ENCODE measurements at places on chromosomes 11 and 22. TPM values are rescaled to one million over a fixed set of nuclear protein-coding genes. Genes with fewer than 3 reads are reported as not detected.

Gene BARX2
- 0.23 TPM for total RNA-seq

Gene RPS25
- total RNA-seq, result 1,680 TPM

Gene NLRX1
- 8.8 TPM for total RNA-seq

Gene OR10A2
- not detected for total RNA-seq

Gene ZP1
- total RNA-seq, result not detected

Gene TRIM29
- not detected for total RNA-seq

Gene SCGB1A1
- total RNA-seq, result not detected

Gene LUZP2
- total RNA-seq, result not detected

DNA sequence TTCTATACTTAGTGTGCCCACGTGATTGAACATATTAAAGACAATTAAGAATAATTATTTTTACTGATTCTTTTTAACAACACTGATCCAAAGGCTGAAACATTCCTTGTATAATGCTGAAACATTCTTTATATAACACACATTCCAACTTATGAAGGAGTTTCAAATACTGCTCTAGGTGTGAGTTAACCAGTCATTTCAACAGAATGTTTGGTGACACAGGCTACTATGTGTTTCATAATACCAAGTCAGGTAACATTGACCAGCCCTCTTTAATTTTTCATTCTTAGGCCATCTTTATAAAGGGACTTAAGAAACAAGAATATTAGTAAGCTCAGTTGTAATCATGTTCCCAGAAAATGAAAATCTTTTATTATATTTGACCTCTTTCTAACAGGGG, 136.6 kb downstream of the ELP4 start:
- no peak for DNase-seq

GRCh38 chr11:60633645-60634044, 65.8 kb upstream of the MS4A8 start:
- DNase-seq, result peak; percentile 16

GRCh38 chr22:43846966-43847365, 15.3 kb downstream of the SULT4A1 start:
- no peak for DNase-seq

DNA sequence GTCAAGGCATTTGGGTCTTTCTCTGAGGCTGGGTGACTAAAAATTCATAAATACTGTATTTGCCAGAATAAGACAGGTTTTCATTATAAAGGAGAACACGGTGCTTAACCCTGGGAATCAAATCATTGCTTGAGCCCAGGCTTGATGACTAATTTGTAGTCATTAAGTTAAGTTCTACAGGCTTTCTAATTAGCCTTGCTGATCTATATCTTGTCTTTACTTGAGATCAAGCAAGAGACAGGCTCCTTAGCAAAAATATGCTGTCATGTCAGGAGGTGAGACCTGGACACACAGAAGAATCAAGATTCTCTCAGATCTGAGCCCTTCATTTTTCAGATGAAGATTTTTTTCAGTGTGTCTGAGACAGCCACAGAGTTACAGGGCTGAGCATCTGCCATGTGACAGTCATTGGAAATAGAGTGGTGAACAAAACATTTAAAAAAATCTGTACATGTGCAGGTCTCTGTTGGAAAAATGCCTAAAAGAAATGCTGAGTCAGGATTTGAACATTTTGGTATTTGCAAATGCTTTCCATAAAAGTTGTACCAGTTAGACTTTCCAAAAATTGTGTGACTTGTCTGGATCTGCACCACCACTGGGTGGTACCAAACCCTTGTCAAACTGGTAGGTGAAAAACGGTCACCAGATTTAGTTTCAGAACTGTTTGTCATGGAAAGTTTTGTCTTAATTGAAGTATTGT, 14.6 kb downstream of the ACAT1 start:
- peak; percentile 57 for DNase-seq

- no peak for DNase-seq
These were observed 131.3 kb downstream of the C11orf87 start for GRCh38 chr11:109553284-109553683.

GRCh38 chr11:95074792-95075563, 8.3 kb downstream of the SRSF8 start:
- DNase-seq, result no peak

- DNase-seq, result peak; percentile 71
These were observed 56.1 kb downstream of the IGLL5 start for GRCh38 chr22:22943521-22944267.

GRCh38 chr11:65110354-65110861, 1.3 kb upstream of the TM7SF2 start:
- DNase-seq, result peak; percentile 87

DNA sequence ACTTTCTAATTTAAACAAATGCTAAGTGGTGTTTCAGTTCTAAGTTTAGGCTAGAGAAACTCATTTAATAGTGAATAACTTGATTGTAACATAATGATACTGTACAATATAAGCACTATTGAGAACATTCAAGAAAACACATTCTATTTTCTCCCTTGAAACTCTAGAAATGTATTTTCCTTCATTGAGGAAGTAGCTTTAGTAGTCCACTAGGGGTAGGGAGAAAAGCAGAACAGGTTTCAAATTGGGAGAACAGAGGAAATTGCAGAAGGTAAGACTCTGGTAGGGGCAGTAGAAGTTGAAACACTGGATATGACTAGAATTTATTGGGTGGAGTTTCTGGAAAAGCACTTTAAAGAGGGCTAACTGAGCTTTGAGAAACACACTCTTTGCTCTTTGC, 31.6 kb upstream of the MPPED2 start:
- no peak for DNase-seq

DNA sequence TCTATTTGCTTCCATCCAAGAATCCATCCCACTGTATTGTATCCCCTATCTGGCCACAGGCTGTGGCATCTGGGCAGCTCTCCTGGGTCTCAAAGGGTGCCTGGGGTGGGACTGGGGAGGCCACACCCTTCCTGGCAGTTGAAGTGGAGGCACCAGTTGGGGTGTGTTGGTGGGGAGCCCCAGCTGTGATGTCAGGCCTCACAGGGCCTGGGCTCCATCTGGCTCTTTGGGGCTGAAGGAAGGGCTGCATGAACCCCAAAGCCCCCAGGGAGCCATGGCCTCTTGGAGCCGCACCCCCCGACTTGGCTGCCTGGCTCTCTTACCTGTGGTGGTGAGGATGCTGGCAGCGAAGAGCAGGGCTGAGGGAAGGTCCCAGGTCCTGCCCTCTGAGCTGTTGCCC, 469 bp downstream of the KCNK7 start:
- no peak for DNase-seq

GRCh38 chr11:77074205-77074604, 7.4 kb downstream of the CAPN5 start:
- no peak for DNase-seq

DNA sequence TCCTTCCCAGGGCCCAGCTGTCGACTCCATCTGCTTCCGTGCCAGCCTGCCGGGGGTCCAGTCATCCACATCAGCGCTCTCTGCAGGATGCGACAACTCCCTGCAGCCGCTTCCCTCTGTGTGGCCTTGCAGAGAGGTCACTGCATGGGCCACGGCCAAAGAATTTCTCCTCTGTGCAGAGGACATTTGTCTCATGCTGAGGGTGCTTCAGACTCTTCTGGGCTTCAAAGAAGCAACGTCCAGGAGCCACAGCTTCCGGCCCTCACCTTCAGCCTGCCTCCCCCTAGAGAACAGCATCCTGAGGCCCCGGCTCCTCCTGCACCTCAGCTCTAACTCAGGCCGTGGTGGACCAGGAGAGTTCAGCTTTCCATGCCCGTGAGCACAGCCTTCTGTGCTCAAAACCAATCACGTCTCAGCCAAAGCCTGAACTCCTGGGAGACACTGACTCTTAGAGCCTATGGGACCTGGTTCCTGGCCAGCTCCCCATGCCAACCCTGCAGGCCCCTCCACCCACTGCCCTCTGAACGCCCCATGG, 258.9 kb downstream of the BRD1 start:
- DNase-seq, result no peak

DNA sequence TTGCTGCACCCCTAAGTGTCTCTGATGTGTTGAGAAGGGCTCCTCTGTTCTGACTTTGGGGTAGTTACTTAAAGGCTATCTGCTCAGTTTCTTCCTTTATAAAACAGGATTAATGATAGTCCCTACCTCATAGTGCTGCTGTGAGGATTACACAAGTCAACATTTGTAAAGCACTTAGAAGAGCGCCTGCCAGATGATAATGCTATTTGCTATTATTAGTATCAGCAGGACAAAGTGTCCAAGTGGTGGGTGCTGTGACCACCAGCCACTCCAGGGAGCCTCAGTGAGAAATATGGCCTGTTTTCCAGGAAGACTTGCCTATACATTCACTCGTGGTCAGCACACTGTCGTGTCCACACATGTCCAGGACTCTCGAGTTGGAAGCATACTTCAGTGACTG, 16.2 kb downstream of the POU2F3 start:
- no peak for DNase-seq

DNA sequence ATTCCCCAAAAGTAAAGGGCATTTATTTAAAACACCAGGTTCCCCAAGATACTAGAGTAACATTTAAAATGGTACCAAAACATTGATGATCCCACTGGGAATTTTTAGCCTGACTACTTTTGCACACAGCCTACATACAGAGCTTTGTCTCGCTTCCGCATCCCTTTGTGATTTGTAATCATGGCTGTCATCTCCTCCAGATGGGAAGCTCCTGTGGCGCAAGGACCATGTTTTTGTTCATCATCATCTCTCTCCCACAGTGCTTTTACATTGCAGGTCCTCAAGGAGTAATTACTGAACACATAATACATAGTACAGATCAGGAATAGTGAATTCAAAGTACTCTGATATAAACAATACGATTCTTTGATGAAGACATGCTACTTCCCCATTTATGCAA, 231.2 kb upstream of the MTNR1B start:
- no peak for DNase-seq

GRCh38 chr11:825366-826226, 2.1 kb upstream of the CRACR2B start:
- DNase-seq, result no peak

DNA sequence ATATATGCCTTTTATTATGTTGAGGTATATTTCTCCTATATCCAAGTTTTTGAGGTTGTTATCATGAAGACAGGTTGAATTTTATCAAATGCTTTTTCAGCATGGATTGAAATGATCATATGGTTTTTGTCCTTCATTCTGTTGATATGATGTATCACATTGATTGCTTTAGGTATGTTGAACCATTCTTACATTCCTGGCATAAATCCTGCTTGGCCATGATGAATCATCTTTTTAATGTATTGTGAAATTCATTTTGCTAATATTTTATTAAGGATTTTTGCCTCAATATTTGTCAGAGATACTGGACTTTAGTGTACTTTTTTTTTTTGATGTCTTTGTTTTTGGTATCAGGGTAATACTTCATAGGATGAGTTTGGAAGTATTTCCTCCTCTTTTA, 283.8 kb upstream of the C11orf87 start:
- DNase-seq, result no peak

- DNase-seq, result no peak
These were observed at the start of gene CAVIN3 for GRCh38 chr11:6320411-6321155. Gene CAVIN3 (minus strand): TSS chr11:6320501. CDS start chr11:6320476, 25 bp downstream.

- no peak for DNase-seq
These were observed 8.6 kb downstream of the C11orf91 start for GRCh38 chr11:33692013-33692504.

GRCh38 chr11:29318134-29318845, 698.5 kb downstream of the KCNA4 start:
- no peak for DNase-seq

- DNase-seq, result no peak
These were observed 94.1 kb downstream of the CACNA1I start for GRCh38 chr22:39664485-39665200.

Measured in OCI-LY7 (cell line).